ENCODE measurements at places on chromosomes 11 and 22.

DNA sequence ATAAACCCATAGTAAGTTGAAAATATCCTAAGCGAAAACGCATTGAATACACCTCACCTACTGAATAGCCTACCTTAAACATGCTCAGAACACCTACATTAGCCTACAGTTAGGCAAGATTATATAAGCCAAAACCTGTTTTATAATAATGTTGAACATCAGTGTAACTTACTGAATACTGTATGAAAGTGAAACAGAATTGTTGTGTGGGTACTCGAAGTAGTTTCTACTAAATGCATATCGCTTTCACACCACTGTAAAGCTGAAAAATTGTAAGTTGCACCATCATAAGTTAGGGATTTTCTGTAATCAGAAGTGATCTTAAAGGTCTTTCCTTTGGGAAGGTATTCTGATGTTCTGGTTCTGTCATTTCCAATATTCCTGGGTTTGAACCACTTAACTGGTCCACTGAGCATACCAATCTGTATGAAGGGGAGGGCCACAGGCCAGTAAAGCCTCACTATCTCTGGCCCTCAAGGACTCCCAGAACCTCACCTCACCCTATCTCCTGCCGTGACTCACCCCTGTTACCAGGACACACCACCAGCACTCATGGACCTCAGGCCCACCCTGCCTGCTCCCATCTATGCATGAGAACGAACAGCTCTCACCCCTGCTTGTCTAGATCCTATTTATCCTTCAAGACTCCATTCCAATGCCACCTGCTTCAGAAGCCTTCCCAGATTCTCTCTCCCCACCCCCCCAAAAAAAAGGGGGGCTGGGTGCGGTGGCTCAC, 70.0 kb downstream of the NAT10 start:
- no peak for DNase-seq

DNA sequence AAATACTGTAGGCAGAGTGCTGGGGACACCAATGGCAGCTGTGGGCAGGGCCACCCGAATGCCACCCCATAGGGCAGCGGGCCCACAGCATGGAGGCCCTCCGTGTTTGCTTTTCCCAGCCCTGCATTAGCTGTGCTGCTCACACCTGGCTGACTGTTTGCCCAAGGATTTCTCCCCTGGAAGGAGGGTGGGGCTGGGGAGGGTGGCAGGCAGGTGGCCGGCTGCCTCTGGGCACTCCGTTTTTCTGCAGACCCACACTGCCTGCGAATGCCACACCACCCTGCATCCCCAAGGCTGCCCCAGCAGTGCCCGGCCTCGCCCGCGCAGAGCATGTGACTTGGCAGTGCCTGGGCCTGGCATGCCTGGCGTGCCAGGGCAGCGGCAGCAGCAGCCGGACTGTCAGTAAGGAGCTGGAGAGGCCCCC, 19.6 kb downstream of the DAGLA start:
- no peak for DNase-seq

DNA sequence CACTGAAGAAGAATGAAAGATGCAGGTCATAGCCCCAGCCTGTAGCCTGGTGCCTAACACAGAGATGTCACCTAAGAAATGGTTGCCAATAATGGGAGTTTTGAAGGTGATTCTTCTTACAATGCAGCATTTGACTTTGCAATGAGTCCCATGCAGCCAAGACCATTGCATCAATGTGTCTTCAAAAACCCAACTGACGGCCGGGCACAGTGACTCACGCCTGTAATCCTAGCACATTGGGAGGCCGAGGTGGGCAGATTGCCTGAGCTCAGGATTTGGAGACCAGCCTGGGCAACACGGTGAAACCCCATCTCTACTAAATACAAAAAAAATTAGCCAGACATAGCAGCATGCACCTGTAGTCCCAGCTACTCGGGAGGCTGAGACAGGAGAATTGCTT, 89.3 kb upstream of the ASPHD2 start:
- DNase-seq: no peak

DNA sequence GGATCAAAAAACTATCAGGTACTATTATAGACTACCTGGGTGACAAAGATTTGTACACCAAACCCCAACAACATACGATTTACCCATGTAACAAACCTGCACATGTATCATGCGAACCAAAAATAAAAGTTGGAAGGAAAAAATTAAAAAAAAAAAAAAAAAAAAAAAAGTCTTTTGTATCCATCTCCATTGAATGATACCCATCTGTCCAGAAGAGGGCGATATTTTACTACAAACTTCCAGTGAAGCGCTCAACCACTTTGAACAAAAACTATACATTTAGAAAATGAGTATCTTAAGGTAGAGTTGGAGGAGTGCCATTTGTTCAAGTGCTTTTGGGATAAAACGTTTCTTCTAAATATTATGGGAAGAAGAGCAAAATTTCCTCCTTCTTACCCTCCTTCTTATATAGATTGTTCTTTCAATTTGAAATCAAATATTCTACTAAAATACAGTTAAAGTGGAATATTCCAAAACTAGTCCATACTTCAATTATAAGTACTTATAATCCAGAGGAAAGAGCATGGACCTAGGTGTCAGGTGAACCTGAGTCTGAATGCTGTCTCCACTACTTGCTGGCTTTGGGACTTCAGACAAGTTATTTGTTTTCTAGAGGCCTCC, 23.3 kb downstream of the ARL14EP start:
- peak; percentile 25 for DNase-seq

GRCh38 chr11:131624531-131624930, 254.1 kb downstream of the NTM start:
- peak; percentile 3 for DNase-seq

DNA sequence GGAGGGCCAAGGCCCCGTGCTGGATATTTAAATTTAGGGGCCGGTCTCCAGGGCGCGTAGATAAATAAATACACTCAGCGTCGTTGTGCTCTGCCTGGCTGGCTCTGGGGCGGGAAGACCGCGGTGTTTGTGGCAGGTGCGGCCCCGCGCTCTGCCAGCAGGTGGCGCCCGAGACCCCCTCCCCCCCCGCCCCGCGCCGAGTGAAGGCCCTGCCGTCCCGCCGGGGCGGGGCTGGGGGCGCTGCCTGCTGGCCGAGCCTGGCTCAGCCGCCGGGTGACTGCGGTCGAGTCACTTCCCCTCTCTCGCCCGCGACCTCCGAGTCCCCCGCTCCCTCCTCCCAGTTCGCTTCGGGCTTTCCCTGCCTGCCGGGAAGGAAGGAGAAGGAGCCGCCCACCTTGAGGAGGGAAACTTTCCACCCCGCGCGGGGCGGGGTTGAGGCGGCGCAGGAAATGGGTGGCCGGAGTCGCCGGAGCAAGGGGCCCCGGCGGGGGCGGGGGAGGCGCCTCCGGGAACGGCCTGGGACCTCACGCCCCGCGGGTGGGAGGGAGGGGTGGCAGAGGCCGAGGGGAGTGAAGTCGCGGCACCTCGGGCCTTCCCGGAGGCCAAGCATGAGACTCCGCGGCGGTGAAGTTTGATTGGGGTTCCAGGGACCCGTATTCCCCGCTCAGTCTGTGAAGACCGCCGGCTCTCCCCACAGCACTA, 1.6 kb upstream of the EHBP1L1 start:
- DNase-seq: peak; percentile 88

DNA sequence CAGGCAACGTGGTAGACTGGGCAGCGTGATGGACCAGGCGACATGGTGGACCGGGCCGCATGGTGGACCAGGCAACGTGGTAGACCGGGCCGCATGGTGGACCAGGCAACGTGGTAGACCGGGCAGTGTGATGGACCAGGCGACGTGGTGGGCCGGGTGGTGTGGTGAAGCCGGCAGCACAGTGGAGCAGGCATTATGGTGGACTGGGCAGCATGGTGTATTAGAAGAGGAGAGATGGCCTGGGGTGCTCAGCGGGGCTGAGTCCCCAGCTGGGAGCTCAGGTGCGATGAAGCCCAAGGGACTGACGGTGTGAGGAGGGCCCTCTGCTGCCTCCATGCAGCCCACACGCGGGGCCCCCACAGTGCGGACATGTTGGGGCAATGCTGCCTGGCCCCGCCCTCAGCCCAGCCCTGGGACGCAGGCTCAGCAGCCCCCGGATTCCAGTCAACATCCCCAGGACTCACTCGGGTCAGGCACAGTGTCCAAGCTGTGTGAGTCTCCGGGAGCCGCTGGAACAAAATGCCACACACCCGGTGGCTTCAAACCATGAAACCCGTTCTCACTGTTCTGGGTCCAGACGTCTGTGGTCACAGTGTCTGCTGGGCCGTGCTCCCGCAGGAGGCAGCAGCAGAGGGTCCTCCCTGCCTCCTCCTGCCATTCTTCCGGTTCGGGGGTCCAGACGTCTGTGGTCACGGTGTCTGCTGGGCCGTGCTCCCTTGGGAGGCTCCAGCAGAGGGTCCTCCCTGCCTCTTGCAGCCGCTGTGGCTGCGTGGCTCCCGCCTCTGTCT, 1084.9 kb downstream of the BRD1 start:
- DNase-seq: no peak

DNA sequence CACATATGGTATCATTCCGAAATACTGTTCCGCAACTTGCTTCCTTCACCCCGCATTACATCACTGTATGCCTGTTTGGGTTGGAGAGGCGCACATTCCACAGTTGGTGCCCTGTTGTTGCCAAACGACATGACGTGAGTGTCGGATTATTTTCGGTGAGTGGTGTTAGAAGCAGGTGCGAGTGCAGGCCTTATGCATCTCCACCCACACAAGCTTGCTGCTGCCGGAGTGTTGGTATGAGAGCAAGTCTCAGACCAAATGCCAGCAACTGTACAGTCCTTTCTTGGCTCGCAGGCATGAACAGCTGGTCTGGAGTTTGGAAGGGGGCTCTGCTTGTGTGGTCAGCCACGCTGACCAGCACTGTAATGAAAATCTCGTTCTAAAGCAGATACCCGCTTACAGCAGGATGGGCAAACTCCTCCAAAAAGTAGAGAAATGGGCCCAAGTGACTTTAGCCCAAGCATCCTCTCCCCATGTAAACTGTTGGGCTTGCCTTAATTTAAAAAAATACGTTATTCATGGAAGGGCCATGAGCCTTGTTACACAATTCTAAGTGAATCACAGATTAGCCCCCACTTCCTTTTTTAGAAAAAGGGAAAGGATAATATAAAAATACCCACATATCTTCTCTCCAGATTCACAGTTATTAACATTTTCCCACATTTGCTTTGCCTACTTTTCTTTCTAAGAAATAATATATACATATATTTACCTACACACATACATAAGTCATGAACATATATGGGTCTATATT, 48.7 kb upstream of the OR9Q1 start:
- no peak for DNase-seq

- DNase-seq: peak; percentile 43
Measured at GRCh38 chr11:88555829-88556202, 218.3 kb upstream of the CTSC start.

GRCh38 chr11:5703741-5704536, 14.3 kb downstream of the TRIM22 start:
- no peak for DNase-seq

Measured in mammary epithelial cell (primary cell).